ENCODE measurements at places on chromosomes 6 and 20.

DNA sequence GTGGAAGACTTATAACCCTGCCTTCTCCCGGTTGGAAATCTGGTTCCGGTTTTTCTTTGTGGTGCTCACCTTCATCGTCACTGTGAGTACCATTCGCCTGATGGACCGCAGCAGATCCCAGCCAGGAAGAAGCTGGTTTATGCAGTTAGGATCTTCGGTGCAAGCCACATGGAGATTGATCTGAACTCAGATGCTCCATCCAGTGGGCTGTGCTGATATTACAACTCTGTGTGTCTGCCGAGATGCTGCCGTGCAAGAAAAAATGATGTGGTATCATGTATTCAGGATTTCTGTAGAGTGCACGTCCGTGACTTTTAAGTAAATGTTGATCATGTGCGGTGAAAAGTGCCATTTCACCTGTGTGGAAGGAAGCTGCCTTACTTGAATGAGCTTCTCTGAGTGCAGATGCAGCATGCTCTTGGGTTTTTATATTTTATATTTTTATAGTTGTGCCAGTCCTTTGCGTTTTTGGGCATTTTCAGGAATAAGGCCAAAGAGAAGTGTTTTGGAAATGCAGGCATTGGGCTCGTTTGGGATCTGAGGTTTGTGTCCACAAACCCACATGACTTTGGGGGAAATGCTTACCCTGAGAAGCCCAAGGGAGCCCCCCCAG is 39.2 kb downstream of the DYNLT1 start:
- H3K36me3 ChIP-seq, result peaks cover 4% of the 10 kb centered on the region
- H3K4me1 ChIP-seq, result no peaks in the 10 kb centered on the region
- no peaks in the 10 kb centered on the region for H3K27me3 ChIP-seq
- DNase-seq, result no peak
- H3K4me3 ChIP-seq, result no peak overlapping the region
- H3K27ac ChIP-seq, result no peak overlapping the region

DNA sequence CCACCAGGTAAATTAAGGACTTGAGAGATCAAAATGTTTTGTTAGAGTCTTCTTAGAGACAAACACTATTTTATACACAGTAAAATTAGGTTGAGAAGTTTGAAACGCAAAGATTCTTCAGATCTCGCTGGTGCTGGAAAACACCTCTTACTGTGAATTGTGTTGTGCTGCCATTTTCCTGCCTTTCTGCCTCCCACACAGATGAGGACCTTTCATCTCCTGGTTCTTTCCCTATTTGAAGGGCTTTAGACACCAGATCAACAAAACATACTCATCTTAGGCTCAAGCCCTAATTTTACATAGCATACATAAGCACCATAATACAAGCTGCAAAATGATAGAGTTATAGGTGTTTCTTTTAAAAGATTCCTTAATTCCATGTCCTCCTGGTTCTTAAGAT is 18.6 kb downstream of the STAU1 start:
- H3K36me3 ChIP-seq, result no peaks in the 10 kb centered on the region
- peaks cover 43% of the 10 kb centered on the region for H3K4me1 ChIP-seq
- no peak overlapping the region for H3K27ac ChIP-seq
- DNase-seq, result no peak
- no peak overlapping the region for H3K4me3 ChIP-seq

DNA sequence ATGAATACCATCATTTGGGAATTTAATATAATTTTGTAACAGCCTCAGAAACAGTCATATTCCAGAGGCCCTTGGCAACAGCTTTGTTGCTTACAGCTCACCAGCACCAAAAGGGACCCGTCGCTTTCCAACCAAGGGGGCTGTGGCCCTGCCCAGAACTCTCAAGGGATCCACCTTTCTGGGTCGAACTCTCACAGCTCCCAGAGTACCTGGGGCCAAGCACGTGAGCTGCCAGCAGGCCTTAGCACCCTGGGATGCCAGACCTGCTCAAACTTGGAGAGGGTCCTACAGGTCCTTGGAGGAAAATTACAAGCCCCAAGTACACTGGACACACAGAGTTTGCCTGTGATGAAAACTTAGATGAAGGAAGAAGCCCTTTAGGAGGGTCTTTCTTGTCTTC is 66.6 kb downstream of the SNX5 start:
- no peaks in the 10 kb centered on the region for H3K27me3 ChIP-seq
- H3K4me3 ChIP-seq, result no peak overlapping the region

DNA sequence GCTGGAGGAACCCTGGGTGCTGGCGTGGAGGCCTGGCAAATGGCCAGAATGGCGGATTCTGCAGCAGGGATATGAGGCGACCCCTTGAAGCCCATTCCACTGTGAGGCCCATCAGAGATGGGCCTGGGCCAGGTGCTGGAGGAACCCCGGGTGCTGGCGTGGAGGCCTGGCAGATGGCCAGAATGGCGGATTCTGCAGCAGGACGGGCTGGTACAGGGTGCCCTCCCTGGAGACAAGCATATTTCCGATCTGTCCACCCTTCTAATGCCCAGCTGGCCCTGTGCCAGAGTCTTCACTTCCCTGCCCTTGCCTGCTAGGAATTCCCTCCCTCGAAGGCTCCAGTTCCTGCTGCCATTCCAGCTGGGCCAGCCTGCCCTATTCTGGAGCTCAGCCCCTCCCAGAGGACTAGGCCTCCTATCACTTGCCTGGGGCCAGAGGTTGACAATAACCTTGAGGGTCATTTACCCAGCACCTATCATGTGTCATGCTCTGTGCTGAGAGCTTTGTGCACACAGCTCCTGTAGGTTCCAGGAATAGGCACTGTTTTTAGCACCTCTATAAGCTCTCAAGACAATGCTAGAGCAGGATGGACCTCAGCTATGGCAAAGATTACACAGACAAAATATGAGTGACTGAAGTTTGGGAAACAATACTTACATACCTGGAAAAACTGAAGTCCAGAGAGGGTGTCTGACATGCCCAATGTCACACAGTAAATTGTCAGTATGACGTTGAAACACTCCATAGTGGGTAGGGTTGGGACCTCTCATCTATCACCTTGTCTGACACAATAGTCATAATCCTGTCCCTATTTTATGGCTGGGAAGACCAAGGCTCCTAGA is 21.4 kb downstream of the SUN5 start:
- H3K27ac ChIP-seq, result no peak overlapping the region
- DNase-seq, result no peak
- no peaks in the 10 kb centered on the region for H3K27me3 ChIP-seq
- H3K4me1 ChIP-seq, result no peaks in the 10 kb centered on the region

DNA sequence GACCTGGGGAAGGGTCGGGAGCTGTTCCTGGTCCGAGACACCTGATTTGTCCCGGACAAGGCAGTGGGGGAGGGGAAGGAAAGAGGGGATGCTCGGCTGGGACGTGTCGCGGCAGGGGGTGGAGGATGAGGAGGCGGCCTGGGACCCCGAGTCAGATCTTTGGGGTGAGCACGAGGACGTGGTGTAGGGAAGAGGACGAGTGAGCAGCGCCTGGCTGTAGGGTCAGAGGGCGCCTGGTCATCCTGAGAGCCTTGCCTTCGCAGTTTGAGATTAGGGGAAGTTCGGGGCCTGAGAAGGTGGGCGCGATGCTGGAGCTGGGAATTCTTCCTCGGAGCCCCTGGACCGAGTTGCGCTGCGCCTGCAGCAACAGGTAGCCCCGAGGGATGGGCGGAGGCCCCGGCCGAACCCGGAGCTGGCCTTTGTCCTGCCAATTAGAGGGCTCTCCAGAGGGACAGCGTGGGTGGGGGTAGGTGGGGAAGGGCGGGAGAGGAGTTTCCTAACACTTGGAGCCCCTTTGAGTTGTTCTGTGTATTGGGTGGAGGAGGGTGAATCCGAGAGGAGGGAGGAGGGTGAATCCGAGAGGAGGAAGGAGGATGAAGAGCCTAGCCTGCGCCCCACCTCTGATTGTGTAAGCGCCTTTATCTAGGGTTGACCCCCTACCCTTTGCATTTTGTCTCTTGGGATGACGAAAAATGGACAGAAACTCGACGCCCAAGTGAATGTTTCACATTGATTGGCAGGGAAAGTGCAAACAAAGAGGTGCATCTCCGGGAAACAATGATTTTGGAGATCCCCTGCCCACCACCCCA is 72.0 kb downstream of the SOX4 start:
- H3K4me1 ChIP-seq, result peaks cover 18% of the 10 kb centered on the region
- H3K36me3 ChIP-seq, result no peaks in the 10 kb centered on the region
- H3K27ac ChIP-seq, result peak overlapping the region; percentile 80

DNA sequence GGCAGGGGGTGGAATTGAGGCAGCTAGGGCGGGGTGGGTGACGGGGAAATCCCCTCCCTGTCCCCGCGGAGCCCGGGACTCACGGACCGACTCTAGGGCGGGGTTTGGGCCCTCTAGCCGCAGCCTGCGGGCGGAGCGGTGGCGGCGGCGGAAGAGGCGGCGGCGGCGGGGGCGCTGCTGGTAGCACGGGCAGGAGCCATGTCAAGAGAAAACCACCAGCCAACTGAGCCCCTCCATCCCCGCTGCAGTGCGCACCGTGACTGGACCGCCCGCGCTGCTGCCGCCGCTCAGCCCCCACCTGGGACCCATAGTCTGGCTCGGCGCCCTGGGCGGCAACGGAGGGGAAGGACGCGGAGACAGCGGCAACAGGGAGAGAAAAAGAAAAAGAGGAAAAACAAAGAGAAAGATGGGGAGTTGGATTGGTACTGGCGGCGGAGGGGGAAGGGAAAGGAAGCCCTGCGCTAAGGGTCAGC is 1.2 kb upstream of the C6orf62 start:
- H3K4me3 ChIP-seq, result peak overlapping the region; percentile 98
- peaks cover 28% of the 10 kb centered on the region for H3K4me1 ChIP-seq
- no peaks in the 10 kb centered on the region for H3K27me3 ChIP-seq
- peaks cover 4% of the 10 kb centered on the region for H3K36me3 ChIP-seq

- DNase-seq, result no peak
- H3K4me3 ChIP-seq, result no peak overlapping the region
- H3K27me3 ChIP-seq, result no peaks in the 10 kb centered on the region
- no peaks in the 10 kb centered on the region for H3K4me1 ChIP-seq
- H3K27ac ChIP-seq, result no peak overlapping the region
Observed at GRCh38 chr6:3427687-3428085, 29.2 kb downstream of the SLC22A23 start.

- no peaks in the 10 kb centered on the region for H3K4me1 ChIP-seq
- no peaks in the 10 kb centered on the region for H3K36me3 ChIP-seq
- H3K4me3 ChIP-seq, result no peak overlapping the region
- DNase-seq, result no peak
- no peak overlapping the region for H3K27ac ChIP-seq
Observed at GRCh38 chr6:144667532-144668503, 382.7 kb downstream of the UTRN start.
